ENCODE measurements at places on chromosomes 2 and 18.
A peak's percentile ranks its signal among the peaks of the same experiment; 100 is the strongest.

GRCh38 chr2:12120281-12121150 is 374.1 kb downstream of the LPIN1 start:
- DNase-seq, result peak; percentile 96

GRCh38 chr2:219261024-219261855 is 7.5 kb upstream of the TUBA4A start:
- no peak for DNase-seq

DNA sequence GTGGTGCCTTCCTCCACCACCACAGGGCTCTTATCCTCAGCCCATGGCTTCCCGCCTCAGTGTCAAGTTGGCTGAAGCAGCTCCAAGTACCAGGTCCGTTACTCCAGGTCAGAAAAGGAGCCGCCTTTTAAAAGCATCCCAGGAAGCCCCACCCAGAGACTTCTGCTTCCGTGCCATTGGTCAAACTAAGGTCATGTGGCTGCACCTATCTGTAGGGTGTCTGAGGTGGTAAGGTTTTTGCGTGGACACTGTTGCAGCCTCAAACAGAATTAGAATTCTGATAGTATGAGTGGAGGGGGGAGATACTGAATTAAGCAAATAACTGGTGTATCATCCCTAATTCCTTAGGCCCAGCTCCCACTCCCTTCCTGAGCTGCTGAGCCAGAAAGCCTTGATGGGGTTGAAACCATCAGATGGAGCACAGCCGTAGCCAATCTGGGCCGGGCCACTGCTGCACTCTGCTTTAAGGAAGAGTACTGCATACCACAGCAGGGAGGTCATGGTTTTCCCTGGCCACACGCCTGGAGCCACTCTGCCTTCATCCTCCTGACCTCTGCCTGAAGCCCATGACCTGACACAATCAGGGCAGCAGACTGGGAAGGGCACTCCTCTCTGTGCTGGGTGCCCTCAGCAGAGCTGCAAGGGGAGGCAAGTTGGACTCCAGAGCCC is 8.4 kb downstream of the TMEM247 start:
- DNase-seq, result peak; percentile 50

GRCh38 chr2:191675807-191676721 is 1.9 kb upstream of the NABP1 start:
- no peak for DNase-seq

- no peak for DNase-seq
Observed at GRCh38 chr2:23651187-23652080, 266.5 kb downstream of the KLHL29 start.

DNA sequence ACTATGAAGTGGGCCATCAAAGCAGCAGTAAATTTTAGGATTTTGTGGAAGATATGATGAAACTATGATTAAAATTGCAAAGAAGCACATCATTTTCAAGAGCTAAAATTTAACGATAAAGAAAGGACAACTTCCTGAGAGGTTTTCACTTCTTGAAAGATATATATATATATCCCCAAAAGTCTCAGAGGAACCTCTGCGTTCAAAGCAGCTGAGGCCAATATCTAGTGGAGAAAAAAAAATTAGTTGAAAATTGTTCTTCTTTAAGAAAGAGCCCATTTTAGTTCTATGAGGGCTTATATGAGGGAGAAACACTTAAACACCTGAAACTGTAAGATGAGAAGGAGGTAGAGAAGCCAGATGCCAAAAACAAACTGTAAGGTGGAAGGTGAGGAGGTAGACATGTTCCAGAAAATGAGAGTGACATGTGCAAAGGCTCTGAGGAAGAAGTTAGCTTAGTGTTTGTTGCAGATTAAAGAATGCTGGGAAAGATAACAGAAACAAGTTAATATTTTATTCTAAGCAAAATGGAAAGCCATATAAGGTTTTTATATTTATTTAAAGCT is 72.9 kb upstream of the VRK2 start:
- no peak for DNase-seq

GRCh38 chr2:173171924-173172643 is 96.4 kb downstream of the MAP3K20 start:
- DNase-seq, result no peak

GRCh38 chr2:173747035-173747434 is 218.1 kb downstream of the SP3 start:
- DNase-seq, result no peak

DNA sequence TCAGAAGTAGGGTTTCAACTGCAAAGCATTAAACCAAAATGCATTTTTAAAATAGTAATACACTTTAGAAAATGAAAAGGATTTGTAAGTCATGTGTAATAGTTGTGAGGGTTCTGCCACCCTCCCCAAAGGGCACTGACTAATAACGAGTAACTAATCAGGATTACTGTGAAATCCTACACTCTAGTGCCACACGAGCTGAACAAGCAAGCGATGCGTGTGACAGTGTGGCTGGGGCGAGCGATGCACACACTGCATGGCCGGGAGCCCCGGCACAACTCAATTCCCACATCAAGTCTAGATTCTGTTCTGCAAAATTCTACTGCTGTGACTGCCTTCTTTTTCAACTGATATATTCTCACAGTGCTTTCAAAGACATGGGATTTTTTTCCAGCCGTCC is 156.4 kb downstream of the SEPTIN10 start:
- DNase-seq, result no peak

DNA sequence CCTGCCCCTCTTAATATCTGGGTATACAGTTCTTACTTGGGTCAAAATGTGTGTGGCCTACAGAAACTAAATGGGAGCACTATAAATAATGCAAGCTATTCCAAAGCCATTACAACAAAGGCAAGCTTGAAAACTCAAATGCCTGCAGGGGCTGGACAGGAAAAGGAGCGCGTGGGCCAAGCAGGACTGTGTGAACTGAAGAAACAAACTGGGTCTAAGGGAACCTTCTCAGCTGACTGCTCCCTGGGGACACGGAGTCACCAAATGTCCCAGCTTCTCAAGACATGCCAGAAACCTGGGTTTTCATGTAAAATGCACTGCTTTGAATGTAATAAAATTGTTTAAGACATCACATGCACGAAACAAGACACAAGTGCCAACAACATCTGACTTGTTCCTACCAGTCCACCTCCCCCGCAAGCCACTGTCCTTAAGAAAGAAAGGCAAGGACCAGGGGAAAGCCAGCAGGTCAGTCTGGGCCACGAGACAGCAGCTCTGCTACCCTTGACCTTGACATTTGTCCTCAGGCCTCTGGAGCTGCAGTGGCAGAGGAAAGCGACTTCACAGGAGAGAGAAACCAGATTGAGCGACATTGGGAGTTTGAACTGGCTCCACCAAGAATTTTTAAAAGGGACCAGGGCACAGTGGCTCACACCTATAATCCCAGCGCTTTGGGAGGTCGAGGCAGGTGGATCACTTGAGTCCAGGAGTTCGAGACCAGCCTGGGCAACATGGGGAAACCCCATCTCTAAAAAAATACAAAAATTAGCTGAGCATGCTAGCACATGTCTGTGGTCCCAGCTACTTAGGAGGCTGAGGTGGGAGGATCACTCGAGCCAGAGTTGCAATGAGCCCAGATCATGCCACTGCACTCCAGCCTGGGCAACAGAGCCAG is 89.7 kb upstream of the SH3BP4 start:
- no peak for DNase-seq

DNA sequence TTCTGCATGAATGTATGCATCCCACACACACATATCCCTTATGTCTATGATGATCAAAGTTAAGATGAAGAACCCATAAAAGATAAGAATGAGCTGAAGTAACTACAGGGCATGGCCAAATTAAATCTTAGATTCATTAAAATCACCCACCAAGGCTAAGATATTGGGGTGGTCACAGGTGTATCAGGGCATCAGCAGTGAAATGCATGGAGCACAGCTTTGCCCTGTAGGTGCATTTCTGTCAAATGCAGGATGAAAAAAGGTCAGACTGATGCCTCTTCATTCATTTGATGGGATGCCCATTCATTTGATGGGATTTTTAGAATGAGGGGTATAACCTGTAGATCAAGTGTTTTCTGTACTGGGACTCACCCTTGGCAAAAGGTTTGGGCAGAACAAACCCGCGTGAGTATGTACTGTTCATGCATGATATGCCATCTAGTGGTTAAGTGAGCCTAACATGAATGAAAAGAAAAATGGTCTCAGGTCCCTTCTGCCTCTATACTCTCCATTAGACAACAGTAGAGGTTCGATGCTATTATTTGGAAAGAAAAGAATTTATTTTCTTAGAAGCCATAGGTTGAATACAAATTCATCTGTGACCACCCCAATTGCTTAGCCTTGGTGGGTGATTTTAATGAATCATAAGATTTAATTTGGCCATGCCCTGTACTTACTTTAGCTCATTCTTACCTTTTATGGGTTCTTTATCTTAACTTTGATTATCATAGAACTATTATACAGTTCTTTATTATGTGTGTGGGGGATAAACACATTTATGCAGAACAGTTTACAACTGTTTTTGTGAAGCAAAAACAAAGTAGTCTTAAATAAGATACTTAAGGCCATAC is 43.2 kb upstream of the NOSTRIN start:
- DNase-seq, result no peak

GRCh38 chr2:199554026-199554425 is 96.3 kb upstream of the SATB2 start:
- no peak for DNase-seq

GRCh38 chr2:166284359-166284758 is 91.4 kb downstream of the SCN9A start:
- no peak for DNase-seq

GRCh38 chr2:134927195-134927594 is 8.6 kb downstream of the CCNT2 start:
- DNase-seq, result no peak

- DNase-seq, result peak; percentile 17
Observed at GRCh38 chr18:63979409-63979920, 9.6 kb downstream of the SERPINB8 start.

DNA sequence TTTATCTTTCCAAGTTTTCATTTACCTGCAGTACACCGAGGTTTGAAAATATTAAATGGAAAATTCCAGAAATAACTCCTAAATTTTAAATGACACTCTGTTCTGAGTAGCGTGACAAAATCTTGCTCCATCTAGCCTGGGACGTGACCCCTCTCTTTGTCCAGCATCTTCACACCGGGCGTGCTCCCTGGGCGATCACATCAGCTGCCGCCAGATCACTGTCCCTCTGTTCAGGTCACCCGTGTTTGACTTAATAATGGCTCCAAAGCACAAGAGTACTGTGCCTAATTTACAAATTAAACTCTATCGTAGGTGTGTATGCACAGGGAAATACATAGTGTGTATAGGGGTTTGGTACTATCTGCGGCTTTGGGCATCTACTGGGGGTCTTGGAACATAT is 6.1 kb upstream of the TMEM185B start:
- no peak for DNase-seq

DNA sequence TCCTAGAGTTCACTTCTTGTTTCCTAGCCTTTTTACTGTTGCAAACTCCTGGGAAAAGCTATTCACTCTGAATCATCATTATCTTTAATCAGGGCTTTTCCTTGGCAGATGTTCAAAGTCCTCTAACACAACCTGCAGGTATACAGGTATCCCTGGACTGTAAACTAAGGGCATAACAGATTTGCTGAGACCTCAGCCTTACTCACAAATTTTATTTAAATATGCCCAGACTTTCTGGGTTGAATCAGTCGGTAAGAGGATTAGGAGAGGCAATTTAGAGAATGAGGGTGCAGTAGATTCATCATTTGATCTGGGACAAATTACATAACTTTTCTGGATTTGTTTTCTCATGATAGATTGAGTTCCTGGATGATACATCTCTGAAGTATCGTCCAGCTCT is 217.8 kb upstream of the STON1 start:
- no peak for DNase-seq

DNA sequence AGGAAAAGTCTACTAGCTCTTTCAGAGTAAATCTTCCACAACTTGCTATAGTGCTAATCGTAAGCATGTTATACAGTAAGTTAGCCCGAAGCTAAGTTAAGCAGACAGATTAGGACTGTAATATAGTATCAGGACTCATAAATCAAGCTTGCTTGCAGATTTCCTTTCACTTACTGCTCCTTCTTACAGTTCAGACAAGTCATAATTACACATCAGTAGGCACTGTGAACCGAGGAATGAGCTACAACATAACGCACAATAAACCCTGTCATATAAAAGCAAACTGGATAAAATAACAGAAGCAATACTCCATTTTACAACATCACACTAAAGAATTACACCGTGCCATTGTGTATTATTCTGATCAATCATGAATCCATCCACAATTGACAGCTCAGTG is 832.6 kb upstream of the ZEB2 start:
- no peak for DNase-seq

- no peak for DNase-seq
Observed at GRCh38 chr2:46332686-46333281, 35.6 kb downstream of the EPAS1 start.

DNA sequence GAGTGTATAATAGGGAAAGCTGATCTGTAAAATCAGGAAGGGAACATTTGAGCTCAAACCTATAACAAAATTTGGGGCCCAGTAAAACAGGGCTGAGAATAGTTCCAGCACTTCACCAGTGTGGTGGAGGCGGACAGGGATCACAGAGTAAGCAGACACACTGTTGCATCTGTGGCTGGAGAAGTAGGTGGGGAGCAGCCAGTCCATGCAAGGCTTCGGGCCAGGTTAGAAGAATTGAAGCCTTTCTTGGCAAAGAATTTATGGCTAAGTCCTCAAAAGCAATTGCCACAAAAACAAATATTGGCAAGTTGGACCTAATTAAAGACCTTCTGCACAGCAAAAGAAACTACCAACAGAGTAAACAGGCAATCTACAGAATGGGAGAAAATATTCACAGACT is 93.8 kb upstream of the ZBTB14 start:
- no peak for DNase-seq

- no peak for DNase-seq
Observed at GRCh38 chr2:10385933-10386773, 62.0 kb downstream of the ODC1 start.

DNA sequence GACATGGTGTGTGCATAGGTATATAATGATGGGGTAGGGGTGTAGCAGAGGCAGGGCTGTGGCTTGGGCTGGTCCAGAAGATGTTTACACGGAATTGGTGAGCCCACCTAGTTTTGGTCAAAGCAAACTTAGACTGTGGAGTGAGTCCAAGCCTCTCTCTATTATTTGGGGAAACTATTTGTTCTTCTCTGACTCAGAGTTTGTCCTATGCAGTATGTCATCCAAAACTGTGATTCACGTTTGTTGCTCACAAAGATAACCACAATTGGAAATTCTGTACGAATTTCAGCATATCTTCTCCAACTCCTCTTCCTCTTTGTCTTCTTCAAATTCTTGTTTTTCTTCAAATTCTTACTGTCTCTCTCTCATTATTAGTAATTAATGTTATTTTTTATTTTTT is 292.9 kb downstream of the XIRP2 start:
- DNase-seq, result no peak

GRCh38 chr2:233519787-233520611 is 46.6 kb downstream of the USP40 start:
- no peak for DNase-seq

Measured in HS-27A (cell line).